ENCODE measurements at places on chromosomes 12 and 14. TPM values are rescaled to one million over a fixed set of nuclear protein-coding genes. Genes with fewer than 3 reads are reported as not detected.
A peak's percentile ranks its signal among the peaks of the same experiment; 100 is the strongest.

GRCh38 chr14:22919601-22919921, 612 bp upstream of the RBM23 start:
- DNase-seq: no peak

DNA sequence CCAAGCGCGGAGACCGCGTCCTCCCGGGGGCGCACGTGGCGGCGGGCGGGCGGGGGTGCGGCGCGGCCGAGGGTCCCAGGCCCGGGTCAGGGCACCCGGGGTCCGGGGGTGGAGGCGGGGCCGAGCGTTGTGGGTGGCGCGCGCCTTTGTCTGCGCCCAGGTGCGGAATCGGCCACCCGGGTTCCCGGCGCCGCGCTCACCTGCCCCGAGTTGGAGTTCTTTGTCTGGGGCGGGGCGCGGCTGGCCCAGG, 50.1 kb downstream of the LRCOL1 start:
- DNase-seq: peak; percentile 60

The ITGB7 gene
- 420 TPM for total RNA-seq

The SLC5A8 gene
- not detected for total RNA-seq

DNA sequence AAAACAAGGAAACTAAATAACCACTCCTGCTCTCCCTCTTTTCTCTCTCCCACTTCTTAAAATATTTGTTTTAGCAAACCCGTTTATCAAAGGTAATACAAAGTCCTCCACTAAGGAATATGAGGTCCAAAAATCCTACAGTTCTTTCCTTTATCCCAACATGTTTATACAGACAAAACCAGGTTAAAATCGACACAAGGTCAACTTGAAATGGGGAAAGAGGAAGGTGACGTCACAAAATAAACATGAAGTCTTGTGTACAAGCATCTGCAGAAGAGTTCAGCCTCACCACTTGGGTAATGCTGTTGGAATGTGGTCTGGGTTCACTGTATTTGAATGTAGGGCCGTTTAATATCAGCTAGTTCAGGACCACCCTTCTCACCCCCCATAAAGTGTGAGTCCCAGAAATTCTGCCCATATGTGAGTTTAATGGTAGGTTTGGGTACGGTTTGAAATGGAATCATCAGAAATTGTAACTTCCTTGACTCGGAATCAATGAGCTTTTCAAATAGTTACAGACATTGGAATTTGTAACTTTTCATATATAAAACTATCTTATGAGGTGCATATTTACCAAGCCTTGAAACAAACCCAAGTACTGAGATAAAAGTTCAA, 120.0 kb upstream of the SLC38A2 start:
- no peak for DNase-seq

GRCh38 chr12:88726806-88727720, 146.8 kb upstream of the KITLG start:
- no peak for DNase-seq

The PDE3A gene
- total RNA-seq: not detected

DNA sequence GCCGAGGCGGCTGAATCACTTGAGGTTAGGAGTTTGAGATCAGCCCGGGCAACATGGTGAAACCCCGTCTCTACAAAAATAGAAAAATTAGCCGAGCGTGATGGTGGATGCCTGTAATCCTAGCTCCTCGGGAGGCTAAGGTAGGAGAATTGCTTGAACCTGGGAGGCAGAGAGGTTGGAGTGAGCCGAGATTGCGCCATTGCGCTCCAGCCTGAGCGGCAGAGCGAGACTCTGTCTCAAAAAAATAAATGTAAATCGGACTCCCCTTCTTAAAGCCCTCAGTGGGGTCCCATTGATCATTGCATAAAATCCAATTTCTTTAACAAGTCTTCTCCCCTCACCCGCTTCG, 908 bp downstream of the TDP1 start:
- DNase-seq: no peak

The TAS2R31 gene
- 2.9 TPM for total RNA-seq

DNA sequence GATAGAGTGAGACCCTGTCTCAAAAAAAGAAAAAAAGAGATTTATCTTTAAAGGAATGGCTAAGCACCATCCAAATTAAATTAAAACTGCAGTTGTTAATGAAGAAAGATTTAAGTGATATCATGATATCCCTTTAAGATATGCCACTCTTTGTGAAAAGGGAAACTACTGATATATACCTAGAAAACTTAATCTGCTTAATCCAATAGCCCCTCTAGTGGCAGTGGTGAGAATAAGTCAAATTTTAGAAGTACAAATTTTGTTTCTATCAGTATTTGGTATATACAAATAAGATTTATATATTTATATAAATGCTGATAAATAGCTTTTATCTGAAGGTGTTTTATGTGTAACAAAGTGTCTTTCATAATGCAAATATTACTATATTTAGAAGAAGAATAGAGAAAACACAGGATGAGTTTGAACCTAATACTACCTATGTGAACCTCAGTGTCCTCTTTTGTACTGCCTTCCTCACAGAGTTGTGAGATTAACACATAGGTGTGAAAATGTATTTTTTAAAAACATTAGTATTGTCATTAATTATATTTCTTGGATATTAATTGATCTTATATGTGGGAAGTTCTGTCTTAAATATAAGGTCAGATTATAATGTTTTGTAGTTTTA, 51.4 kb upstream of the GARIN2 start:
- no peak for DNase-seq

DNA sequence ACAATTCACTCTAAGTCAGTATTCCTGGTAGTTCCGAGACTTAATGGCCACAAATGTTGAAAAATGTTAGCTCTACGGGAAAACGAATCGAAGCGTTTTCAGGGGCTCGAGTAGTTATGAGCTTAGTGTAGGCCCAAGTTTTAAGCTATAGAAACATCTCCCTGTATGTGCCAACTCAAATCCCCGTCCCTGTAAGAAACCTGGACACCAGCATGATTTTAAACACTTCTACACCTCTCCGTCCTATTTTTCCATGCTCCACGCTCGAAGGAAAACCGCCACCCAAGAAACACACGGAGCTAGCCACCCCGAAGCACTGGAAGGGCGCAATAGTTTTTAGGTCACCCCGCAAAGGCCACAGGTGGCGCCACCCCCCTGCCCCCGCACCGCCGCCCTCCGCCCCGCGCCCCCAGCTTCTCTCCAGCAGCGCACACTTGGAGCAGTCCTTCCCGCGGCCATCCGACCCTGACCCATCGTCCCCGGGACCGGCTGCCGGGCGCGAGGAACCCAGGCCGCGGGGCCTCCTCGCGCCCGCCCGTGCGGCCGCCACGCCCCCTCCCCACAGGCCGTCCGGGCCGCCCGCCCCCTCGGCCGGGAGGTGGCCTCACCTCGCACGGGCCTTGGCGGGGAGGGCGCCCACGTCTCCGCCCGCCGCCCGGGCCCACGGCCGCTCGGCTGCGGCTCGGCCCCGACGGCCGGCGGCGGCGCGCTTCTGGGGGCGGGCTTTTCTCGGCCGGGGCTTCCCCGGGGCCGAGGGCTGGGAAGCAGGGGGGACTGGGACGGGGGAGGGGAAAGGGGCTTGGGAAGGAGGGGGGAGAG, 522 bp downstream of the R3HDM2 start:
- peak; percentile 75 for DNase-seq

The KLRC2 gene
- 7.9 TPM for total RNA-seq

The TPH2 gene
- total RNA-seq: not detected

GRCh38 chr14:99875421-99875820, 82.2 kb downstream of the EML1 start:
- no peak for DNase-seq

DNA sequence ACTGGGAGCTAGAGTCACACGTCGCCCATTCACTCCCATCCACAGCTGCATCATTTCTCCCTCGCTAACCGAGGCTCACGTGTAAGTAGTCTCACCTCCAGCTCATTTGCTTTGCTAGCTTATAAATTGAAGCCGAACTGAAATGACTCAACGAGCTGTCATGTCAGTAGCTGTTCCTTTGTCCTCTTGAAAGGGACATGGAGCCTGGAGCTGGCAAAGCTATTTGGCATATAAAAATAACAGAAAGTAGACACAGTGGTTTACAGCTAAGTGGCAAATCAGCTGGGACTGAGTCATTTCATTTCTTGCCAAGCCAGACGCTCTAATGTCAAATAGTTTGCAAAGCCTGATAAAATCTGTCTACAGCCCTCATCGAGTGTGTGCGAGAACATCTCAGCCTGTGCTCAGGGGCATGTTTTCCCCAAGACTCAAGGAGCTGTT, 114.4 kb upstream of the TMEM233 start:
- no peak for DNase-seq

DNA sequence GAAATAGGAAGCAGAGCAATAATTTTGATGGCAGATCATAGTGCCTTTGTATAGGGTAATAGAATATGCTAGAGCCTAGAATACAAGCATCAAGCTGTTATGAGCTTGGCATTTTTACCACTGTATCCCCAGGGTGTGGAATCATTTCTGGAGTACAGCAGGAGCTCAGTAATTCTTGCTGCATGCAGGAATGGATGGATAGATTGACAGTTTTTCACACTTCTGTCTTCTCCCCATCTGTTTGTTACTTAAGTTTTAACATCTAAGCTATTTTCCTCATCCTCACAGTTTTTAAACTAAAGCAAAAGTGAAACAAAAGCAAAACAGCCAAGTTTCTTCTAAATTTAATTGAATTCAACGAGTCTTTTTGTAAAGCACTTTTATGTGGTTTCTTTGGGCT, 32.6 kb downstream of the ALG10 start:
- DNase-seq: no peak

DNA sequence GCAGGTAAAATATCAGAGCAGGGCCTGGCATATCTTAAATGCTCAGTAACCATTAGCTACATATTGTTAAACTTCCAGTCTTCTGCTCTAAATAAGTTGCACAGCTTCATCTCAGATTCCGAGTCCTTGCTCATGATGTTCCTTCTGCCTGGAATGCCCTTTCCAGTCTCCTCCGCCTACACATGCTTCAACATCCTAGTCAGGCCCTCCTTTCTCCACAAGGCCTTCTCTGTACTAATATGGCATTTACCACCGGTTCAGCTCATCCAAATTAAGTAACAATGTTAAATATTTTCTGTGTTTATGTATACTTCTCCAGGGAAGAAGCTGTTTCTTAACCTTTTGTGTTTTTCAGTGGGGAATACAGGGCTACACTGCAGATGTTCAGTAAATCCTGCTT, 8.5 kb downstream of the DHH start:
- DNase-seq: no peak

The DPPA3 gene
- total RNA-seq: not detected

- no peak for DNase-seq
Observed at GRCh38 chr14:63759456-63759855, 31.6 kb upstream of the SGPP1 start.

DNA sequence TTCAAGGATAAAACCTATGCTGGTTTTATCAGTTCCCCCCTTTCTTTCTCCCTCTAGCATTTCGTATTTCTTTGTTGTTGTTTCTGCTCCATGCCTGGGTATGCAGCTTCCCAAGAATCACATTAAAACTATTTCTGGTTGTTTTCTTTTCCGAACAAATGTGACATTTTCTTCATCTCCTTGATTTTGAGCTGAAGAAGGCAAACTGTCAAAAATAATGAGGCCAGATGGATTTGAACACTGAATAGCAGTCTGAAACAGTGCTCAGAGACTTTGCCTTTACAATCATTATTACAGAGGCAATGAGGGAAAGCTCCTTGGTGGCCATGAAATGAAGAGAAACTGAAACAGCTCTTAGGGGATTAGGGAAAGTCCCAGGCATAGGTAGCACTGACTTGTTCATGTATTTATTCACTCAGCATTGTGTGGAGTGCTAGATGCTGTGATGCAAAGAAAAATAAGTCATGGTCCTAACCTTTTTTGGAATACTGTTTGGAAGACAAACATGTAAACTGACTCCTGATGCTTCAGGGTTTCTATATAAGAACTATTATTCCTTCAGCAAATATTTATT, 319.5 kb downstream of the FUT8 start:
- DNase-seq: no peak

DNA sequence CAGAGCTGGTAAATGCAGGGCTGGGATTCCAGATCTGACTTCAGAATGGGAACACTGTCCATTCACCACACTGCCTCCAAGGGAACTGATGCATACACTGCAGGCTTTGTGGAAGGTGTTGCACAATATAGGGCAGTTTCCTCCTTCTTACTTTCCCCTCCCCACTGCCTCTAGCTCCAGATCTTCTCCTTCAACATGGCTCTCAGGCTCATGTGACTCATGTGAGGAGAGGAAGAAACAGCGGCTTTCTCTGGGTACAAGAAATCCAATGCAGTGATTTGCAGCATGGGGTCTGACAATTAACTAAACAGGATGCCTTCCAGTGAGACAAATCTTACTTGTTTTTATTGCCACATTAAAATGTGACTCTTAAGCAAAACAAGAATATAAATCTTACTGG, 447.6 kb upstream of the CCDC196 start:
- DNase-seq: no peak

The HCAR3 gene
- total RNA-seq: not detected

GRCh38 chr12:90090929-90091651, 382.5 kb upstream of the ATP2B1 start:
- no peak for DNase-seq

DNA sequence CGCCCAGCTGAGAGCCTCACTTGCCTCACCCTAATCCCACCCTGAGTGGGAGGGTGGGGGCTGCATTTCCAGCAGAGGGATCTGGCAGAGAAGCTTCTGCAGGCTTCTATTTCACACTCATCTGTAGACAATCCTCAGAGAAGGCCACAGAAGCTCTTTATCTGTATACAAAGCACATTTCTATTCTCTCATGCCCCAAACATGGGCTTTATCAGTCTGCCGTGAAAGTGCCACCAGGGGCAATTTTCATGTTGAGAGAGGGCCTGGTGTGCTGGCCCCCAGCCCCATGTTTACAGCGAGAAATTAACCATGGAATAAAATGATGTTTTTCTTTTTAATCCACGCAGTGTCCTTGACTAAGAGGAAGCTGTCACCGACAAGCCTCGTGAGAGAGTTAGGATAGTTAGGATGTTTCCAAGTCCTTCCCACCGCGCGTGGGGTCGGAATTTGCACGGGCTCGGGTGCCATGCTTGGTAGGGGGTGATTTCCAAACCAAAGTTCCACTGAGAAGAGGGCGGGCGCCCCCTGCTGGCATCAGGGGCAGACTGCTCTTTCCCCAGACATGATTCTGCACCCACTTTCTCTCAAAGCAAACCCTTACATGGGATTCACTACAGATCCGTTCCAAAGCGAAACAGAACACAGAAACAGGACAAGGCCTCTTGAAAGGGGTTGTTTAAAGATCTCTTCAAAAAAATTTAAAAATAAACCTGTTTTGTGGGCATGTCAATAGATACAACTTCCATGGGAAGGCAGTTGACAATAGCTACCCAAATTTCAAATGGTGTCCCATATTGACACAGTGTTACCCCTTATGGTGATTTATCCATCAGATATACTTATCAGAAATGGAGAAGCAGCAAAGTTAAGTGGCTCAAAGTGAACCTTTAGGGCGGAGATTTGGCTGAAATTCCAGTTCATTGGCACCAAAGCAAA, 19.4 kb downstream of the BDKRB1 start:
- DNase-seq: peak; percentile 75
